AG09319 (cell line): ENCODE measurements at places on chromosomes 11 and 22.

DNA sequence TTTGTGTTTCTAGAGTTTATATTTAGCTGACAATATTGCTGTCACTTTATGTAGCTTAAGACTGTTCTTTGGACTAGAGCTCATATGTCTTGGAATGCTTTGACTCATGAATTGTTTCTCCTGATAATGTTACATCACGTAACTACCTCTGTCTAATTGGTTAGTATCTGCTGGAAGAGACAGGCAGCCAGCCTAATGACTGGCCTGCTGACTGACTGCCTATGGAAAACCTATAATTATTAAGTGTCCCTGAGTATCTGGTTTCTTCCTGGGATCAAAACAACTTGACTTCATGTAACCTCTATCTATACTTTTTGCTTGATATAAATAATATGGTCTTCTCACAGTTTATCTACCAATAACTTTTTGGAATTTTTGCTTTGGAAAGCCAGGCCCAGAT, 9.4 kb downstream of the SOX6 start:
- DNase-seq: no peak

GRCh38 chr11:32081901-32082300, 9.0 kb upstream of the RCN1 start:
- no peak for DNase-seq

GRCh38 chr11:89516496-89516895, 25.3 kb upstream of the NOX4 start:
- DNase-seq: no peak

DNA sequence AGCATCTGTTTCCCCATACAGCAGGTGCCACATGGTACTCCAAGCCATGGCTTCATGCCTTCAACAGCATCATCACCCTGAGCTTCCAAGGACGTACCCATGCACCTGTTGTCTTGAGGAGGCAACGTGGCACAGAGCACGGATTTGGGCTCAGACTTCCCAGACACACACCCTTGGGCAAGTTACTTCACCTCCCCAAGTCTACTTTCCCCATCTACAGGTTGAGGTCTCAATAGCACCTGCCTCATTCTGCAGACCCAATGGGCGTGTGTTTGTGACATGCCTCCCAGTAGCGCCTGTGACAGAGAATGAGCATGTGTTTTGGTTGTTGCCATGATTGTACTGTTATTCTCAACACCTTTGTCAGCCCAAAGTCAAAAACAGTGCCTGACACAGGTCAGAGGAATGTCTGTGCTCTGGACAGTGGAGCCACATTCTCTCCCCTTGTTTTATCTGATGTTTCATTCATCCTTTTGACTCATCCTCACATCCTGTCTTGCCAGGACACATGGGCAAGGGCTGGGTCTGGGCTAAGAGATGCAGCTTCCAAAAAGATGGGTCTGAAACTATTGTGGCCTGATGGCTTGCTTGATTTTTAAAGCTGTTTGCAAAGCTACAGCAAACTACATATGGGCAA, 53.4 kb upstream of the CCND1 start:
- no peak for DNase-seq

- no peak for DNase-seq
Observed at GRCh38 chr11:85531191-85531897, 95.8 kb downstream of the DLG2 start.

- DNase-seq: peak; percentile 57
Observed at GRCh38 chr11:68003846-68004550, at the start of gene UNC93B1. Gene UNC93B1, minus strand, starts transcription at chr11:68004097. Its CDS starts 54 bp downstream, at chr11:68004043.

GRCh38 chr11:2889362-2890273, 4.0 kb upstream of the CDKN1C start:
- DNase-seq: no peak

DNA sequence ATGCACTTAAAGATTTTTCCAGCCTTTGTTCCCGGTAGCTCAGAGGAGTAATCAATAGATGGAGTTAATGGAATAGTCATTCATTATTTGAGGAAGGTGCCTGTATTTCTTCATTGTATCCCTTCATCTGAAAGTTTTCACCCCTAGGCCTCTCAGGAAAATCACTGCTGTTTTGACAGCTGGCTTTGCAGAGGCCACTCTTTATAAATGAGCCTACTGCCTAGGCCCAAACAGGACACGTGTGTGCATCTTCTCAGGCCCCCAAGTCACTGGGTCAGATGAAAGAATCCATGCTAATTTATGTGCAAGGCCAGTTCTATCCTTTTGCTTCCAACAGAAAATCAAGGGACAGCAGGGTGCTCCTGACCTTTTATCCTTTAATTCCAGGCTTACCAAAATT, 76.8 kb downstream of the MPPED2 start:
- no peak for DNase-seq

DNA sequence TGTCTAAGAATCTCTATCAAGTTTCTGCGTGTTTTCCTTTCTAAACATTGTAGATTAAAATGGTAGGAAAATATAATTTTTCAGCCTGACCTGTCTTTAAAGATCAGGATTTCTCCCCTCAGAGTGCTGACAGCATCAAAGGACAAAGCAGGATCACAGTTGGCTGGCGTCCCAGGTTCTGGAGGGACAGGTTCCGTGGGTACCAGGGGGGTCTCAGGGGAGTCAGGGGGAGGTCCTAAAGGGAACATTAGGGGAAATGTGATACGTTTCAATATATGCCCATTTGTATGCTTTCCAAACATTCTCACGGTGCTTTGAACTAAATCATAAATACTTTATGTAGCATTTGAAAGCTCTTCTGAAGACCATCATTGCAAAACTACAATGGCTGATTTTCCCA, 3.4 kb downstream of the MMP3 start:
- DNase-seq: no peak

DNA sequence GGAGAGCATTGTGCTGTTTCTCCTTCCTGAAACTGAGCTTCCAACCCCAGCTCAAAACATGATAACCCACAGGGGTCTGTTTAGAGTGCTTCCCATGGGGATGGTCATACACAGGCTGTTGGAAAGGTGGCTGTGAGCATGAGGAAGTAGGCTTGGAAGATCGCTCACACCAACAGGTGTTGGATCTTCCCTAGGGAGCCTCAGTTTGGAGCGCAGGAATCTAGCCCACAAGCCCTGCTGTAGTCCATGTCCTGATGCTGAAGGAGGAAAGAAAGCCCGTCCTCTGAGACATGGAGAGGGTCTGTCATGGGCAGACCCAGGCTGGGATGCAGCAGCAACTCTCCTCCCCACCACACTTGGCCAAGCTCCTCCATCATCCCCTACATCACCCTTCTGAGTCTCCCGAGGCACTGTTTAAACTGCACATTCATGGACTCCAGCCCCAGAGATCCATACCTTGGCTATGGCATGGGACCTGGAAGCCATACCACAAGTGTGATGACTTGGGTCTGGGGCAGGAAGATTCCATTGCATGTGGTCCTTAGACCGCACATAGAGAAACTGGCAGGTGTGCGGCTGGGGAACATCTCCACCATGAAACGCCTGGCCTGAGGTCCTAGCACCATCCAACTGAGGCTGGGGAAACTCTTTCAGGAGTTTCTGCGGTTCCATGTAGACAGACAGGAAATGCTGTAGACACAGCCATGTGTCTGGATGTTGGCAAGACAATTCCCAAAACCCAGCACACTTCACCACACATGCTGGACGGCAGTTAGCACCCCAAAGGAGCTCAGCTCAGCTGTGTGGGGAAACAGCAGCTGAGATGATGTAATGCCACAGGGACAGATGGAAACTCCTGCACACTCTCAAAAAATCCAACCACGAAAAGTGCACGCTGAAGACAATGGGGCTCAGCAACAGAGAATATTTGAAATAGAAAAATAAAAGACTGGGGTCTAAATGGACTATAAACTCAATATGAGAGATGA, 27.6 kb upstream of the TTC12 start:
- DNase-seq: no peak

- DNase-seq: no peak
Observed at GRCh38 chr11:119318240-119319135, 1.6 kb upstream of the MCAM start.

DNA sequence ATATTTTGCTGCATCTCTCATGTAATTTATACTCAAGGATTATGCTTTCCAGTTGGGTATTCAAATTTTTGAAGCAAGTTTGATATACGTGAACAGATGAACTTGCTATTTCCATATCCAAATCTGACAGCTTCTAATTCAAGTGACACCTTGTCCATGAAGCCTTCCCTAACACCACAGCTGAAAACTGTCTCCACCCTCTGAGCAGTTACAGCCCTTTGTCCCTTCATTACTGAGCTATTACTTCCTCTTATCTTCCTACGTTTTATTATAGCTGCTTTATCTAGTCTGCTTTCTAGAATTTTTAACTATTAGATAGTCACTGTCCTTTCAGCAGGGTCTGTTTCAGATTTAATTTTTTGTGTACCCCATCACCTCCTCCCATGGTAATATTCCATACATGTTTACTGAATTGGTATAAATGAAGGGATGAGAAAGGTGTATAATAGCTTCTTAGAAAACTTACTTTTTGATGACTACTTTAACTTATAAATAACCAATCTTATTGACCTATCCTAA, 13.3 kb upstream of the PRSS23 start:
- no peak for DNase-seq

- no peak for DNase-seq
Observed at GRCh38 chr11:72497731-72498130, 63.4 kb upstream of the CLPB start.

DNA sequence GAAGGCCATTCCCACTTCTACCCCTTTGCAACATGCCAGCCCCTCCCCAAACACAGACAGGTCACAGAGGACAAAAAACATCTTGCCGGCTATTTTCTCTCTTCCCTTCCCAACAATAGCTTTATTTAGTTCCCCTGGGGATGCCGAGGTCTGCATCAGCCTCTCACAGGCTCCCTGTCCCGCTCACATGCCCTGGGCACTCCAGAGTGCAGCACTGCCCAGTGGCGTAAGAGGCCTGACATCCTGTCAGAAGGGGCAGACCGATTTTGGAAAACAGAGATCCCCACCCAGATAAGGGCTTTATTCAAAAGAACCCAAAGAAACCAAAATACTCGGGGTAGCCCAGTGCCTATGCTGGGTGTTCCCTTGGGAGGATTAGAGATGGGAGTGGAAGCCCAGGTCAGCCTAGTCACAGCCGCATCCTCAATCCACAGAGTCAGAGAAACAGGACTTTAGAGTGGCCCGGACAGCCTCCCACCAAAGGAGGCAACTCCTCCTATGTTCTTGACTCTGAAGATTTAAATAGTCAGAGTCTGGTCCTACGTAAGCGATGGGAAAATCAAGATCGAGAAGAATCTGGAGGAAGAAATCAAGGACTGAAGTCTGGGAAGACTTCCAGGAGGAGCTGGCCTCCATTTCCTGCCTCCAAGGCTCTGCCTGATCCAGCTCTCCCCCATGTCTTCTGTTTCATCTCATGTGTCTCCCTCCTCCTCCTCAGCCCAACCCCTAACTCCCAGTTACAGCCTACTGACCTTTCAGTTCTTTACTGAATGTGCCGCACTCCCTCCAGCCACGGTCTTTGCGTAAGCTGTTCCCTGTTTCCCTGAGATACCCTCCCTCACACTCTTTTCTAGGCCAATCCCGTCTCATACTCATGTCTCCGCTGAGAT, 129.3 kb downstream of the FBXO7 start:
- DNase-seq: no peak

- DNase-seq: no peak
Observed at GRCh38 chr11:74196781-74197486, 25.8 kb downstream of the PPME1 start.

GRCh38 chr11:61116426-61117167, 14.3 kb downstream of the CD5 start:
- DNase-seq: no peak

- DNase-seq: no peak
Observed at GRCh38 chr11:29051935-29052334, 943.7 kb downstream of the METTL15 start.

- no peak for DNase-seq
Observed at GRCh38 chr11:86593833-86594232, 78.6 kb downstream of the ME3 start.

DNA sequence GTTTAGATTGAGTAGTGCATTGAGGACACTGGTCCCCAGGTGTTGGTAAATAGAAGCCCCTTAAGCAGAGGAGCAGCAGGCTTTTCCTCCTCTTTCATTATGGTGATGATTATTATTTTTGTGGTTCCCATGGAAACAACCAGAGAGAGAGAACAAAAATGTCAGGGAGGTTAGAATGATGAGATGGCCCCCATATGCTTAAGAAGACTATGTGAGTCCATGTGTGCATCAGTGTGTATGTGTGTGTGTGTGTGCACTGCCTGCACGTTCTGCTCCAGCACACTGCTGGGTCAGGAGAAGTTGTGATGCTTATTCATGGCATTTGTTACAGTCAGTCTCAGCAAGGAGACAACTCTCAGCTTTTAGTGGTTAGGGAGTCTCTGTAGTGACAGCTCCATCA, 724.2 kb downstream of the NTM start:
- DNase-seq: no peak

- no peak for DNase-seq
Observed at GRCh38 chr11:72935700-72936099, 121.5 kb downstream of the ATG16L2 start.

- no peak for DNase-seq
Observed at GRCh38 chr11:22602504-22602903, 23.1 kb downstream of the FANCF start.

DNA sequence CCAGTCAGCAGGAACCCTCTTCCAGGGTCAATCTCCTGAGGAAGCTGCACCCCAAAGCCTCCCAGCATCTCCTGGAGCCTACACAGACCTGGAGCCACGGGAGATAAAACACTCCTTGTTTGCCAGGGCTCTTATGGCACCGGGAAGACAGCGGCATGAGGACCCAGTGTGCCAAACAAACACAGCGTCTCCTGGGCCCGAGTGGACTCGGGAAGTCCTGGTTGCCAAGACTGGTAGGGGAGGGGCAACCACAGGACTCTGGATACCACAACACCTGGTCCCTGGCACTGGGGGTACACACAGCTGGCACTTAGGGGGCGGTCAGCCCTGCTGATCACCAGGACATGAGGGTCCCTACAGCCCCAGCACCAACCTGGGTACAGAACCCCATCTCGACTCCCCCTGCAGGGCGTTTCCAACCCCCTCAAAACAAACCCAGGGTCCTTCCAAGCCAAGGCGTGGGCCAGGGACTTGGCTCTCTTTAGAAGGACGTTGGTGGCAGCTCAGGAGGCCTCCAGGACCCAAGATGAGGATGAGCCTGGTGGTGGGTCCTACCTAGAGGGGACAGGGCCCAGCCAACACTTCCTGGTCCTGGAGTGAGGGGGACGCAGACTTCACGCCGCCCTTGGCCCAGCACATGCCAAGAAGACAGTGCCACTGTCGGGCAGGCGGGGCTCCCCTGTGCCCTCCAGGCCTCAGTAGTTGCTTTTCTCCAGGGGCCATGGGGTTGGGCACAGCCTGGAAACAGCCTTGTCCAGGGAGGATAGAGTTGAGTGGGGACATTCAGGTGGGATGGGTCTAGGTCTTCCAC, 85.0 kb downstream of the CELSR1 start:
- no peak for DNase-seq

DNA sequence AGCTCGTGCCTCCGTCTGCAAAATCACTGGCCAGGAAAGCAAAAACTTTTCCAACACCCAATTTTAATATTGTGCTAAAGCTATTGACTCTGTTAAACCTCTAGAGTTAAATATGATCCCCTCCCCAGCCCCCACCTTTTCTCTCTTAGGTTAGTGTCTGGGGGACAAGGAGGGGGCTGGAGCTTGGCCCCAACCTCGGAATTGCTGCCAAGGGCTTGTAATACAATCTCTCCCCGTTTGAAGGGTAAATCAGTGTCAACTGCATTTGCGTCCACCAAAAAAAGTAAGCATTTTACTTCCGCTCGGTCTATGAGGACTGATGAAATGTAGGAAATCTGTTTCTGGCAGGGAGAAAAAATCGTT, at the start of gene GAS2:
TSS of gene GAS2 (plus strand) at position 287 of the 363 bp plus-strand sequence. CDS start 8,259 bp downstream, outside the sequence.
- DNase-seq: no peak
